ENCODE measurements at places on chromosomes 2 and 18.

DNA sequence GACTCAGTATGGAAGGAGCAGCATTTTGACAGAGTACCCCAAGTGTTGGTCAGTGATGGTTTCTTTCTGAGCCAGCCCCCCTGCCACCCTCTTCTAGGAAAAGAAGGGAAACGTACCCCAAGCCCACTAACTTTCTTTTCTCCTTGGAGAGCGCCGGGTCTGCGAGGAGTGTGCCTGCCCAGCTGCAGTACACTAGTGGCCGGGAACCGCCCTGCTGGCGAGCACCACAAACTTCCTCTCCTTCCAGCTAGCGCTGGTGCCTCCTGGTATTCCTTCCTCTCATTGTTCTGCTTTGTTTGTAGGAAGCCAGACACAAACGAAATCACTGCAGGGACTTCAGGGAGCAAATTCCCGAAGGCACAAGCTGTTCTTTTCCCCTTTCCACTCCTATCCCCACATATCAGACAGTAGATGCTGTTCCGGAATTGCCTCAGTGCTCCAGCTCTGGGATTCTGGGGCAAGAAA is 1.8 kb downstream of the CCDC85A start:
- DNase-seq = peak; percentile 1

DNA sequence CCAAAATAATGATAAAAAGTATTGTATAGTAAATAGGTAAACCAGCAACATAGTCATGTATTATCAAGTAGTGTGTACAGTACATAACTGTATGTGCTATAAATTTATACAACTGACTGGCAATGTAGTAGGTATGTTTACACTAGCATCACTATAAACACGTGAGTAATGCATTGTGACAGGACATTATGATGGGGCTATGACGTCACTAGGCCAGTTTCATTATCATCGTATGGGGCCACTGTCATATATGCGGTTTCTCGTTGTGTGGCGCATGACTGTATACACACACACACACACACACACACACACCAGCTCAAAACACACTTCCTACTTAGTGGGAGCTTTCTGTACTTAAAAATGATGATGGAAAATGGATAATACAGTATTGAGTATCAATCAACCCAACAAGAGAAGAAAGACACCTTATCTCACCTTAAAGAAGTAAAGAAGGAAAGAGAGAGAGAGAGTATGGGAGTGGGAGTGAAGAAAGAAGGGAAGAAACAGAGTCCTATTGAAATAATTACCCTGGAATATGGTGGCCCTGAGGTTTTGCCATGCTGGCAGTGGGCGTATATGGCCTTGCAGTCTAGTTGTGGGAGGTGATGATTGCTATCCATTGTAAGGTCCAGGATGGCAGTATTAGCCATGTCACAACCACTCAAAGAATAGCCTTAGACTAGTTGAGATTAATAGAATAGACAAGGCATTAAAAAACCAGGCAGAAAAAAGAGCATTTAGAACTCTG is 186.4 kb upstream of the ZNF521 start:
- no peak for DNase-seq

DNA sequence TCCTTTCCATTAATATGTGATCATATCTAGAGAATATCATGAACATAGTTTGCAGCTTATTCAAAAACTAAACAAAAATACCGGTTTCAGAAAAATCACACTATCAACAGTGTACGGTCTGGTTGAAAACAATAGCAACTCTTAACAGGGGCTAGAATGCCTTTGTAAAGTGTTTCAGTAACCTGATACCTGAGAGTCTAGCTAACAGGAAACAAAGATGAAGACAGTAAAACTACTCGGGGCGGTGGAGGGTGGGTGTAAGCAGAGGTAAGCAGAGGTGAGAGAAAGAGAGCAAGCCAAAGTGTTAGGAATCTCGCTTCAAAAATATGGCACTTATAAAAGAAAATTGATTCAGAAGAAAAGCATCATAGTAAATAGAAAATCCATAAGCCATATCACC is 109.0 kb upstream of the RGPD4 start:
- DNase-seq = peak; percentile 30

DNA sequence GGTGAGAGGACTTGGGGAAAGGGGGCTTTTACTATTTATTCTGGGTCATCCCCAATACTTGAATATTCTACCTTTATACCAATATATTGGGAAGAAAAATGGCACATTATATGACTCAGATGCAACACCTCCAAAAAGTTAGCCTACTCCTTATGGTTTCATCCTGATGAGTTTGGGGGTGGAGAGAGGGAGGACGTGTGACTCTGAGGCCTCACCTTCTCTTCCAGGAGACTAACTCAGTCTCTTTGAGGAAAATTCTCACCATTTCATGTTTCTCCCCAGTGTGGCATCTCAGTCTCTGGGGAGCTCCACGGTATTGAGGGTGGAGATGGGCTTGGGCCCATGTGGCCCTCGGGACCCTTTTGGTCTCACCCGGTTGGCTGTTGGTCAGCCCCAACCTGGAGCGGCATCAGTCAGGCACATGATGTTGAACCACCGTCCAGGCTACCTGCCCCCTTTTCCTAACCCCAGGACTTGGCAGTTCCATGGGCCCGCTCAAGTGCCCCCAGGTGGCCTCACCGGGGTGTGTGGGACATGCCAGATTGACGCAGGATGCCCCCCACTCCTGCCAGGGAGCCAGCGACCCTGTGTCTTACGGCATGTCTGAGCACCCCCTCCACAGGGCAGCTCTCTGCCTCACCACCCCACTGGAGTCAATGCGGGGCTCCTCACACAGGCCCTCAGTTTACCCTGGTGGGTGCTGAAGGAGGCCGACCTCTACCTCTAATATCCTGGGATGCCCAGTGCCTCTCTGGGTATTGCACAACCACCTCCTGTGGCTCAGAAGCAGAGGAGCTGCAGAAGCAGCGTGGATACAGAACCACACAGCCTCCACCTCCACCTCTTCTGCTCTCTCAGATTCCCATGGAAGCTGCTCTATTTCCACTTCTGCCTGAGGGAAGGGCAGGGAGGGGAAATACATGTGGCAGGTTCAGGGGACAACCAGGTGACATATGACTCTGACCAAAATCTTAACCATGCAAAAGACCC is 297.4 kb downstream of the EIPR1 start:
- no peak for DNase-seq

DNA sequence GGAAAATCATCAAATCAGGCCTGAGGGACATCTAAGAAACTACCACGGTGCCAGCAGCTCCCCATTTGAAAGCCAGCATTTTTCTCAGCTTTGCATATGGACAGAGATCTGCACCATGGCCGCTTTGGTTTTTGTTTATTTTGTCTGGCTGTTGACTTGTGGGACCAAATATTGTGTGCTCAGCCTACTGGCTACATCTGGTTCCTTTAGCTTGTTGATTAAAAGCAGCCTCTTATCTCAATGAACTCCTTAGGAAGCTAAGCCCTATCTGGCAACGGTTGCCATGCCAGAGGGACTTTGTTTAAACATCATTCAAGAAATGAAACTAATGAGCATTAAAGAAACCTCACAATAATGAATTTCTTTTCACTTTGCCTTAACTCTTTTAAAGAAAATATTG is 32.4 kb upstream of the CCDC150 start:
- DNase-seq = peak; percentile 66
